ENCODE measurements at places on chromosomes 11 and 22. TPM values are rescaled to one million over a fixed set of nuclear protein-coding genes. Genes with fewer than 3 reads are reported as not detected.

The C22orf42 gene
- total RNA-seq: not detected

The STIM1 gene
- 30.2 TPM for total RNA-seq

The MOGAT2 gene
- total RNA-seq: not detected

The BAIAP2L2 gene
- total RNA-seq: 5.9 TPM

The CNTN5 gene
- total RNA-seq: not detected

The HPS5 gene
- 13.3 TPM for total RNA-seq

The INPP5J gene
- 0.58 TPM for total RNA-seq

The CDC45 gene
- 26.5 TPM for total RNA-seq

The ANGPTL5 gene
- not detected for total RNA-seq

The SYT13 gene
- 7.2 TPM for total RNA-seq

The DERL3 gene
- 0.68 TPM for total RNA-seq

The BACE1 gene
- 10.8 TPM for total RNA-seq

The FDXACB1 gene
- total RNA-seq: 1.5 TPM

The ASCL2 gene
- not detected for total RNA-seq

The CDC42BPG gene
- total RNA-seq: 1.7 TPM

The HPX gene
- total RNA-seq: 0.83 TPM

The CASP5 gene
- total RNA-seq: not detected

The DNAJC24 gene
- 9.2 TPM for total RNA-seq

The OR2D3 gene
- not detected for total RNA-seq

The CCDC116 gene
- not detected for total RNA-seq

The IGLL1 gene
- not detected for total RNA-seq

The MS4A7 gene
- not detected for total RNA-seq

The BCO2 gene
- 1.9 TPM for total RNA-seq

The ADORA2A gene
- total RNA-seq: 0.69 TPM

The MYEOV gene
- total RNA-seq: 97.8 TPM

The NCR3LG1 gene
- 2.0 TPM for total RNA-seq

The PIK3IP1 gene
- 0.82 TPM for total RNA-seq

The PIH1D2 gene
- total RNA-seq: 0.65 TPM

The OTOG gene
- total RNA-seq: not detected

The SREBF2 gene
- 32.8 TPM for total RNA-seq

The ASRGL1 gene
- 13.5 TPM for total RNA-seq

The CRYAB gene
- total RNA-seq: 15.9 TPM

The GRM5 gene
- not detected for total RNA-seq

The POU2F3 gene
- total RNA-seq: not detected

The RFPL1 gene
- total RNA-seq: not detected

The SCT gene
- total RNA-seq: not detected

The ATP6V1E1 gene
- 122 TPM for total RNA-seq

The GDPD4 gene
- not detected for total RNA-seq

All from A549 treated with ZK216348 at 1 μM for 4 hours (cell line).